ENCODE measurements at places on chromosomes 6 and 20. TPM values are rescaled to one million over a fixed set of nuclear protein-coding genes. Genes with fewer than 3 reads are reported as not detected.

The CD24 gene
- 2,710 TPM for total RNA-seq

The MAP7 gene
- 69.4 TPM for total RNA-seq

The TFAP2D gene
- not detected for total RNA-seq

- DNase-seq = no peak
- H3K27ac ChIP-seq = no peak overlapping the region
- no peak overlapping the region for H3K4me3 ChIP-seq
- no peaks in the 10 kb centered on the region for H3K36me3 ChIP-seq
- peaks cover 37% of the 10 kb centered on the region for H3K27me3 ChIP-seq
- no peaks in the 10 kb centered on the region for H3K4me1 ChIP-seq
These were observed 3.4 kb downstream of the CBLN4 start for GRCh38 chr20:56001890-56002289.

GRCh38 chr6:109456111-109456583 lies 575 bp upstream of the MICAL1 start:
- DNase-seq = peak; percentile 55
- H3K36me3 ChIP-seq = no peaks in the 10 kb centered on the region
- no peaks in the 10 kb centered on the region for H3K27me3 ChIP-seq
- H3K4me3 ChIP-seq = peak overlapping the region; percentile 63

DNA sequence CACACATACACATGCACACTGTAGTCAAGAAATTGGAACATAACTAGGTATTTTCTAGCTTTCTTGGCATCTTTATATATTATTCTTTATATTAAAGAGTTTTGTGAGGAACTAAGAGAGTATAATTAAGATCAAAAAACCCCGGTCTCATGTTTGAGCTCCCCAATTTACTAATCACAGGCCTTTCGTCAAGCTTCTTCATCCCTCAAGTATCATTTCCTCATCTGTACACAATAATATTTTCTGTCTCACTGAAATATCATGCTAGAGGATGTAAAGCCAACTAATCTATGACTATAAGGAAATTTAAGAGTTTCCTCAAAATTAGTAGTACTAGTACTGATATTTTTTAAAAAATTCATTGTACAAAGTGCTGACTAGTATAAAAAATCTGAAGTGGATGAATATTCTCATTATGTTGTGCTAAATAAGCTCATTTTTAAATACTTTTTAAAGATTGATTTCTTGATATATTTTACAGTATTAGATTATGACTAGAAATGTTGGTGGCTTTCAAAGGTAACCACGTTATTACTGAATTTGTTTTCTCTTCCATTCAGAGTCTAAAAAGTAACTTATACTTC lies 28.0 kb downstream of the PEX3 start:
- no peaks in the 10 kb centered on the region for H3K36me3 ChIP-seq
- DNase-seq = no peak

DNA sequence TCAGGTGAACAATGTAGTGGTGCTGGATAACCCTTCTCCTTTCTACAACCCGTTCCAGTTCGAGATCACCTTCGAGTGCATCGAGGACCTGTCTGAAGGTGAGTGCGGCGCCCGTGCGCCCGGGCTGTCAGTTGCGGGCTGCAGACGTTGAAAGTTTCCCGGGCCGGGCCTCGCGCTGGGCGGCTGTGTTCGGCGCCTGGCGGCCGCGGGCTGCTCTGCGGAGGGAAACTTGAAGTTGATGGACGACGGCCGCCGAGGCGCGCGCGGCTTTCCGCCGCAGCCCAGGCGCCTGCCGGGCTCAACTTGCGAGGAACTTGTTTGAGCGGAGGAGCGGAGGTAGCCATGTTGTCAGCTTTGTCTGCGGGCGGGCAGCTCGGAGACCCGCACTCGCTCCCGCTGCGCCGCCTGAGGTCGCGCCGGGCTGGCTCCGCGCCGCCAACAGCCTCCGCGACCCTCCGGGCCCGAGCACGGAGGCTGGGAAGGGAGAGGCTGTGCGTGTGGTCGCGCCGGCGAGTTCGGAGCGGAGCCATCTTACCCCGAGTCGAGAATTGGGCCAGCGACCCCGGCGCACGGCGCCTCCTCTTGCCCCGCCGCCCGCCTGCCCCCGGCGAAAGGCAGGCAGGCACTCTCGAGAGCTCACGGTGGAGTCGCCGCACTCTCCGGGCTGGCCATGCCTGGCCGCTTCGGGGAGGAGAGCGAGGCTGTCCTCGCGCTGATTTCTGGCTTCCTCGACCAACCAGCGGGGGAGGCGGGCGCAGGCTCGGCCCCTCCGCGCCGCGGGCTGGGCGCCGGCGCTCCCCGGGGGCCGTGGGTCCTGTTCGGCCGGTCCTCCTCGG lies 691 bp downstream of the ASF1A start:
- peak overlapping the region; percentile 90 for H3K4me3 ChIP-seq
- DNase-seq = peak; percentile 67
- H3K27me3 ChIP-seq = no peaks in the 10 kb centered on the region
- peak overlapping the region; percentile 97 for H3K27ac ChIP-seq
- no peaks in the 10 kb centered on the region for H3K36me3 ChIP-seq

- no peak overlapping the region for H3K27ac ChIP-seq
- no peak overlapping the region for H3K4me3 ChIP-seq
- DNase-seq = no peak
- no peaks in the 10 kb centered on the region for H3K36me3 ChIP-seq
- H3K4me1 ChIP-seq = peaks cover 6% of the 10 kb centered on the region
These were observed 72.4 kb upstream of the TBC1D7 start for GRCh38 chr6:13400772-13401171.

DNA sequence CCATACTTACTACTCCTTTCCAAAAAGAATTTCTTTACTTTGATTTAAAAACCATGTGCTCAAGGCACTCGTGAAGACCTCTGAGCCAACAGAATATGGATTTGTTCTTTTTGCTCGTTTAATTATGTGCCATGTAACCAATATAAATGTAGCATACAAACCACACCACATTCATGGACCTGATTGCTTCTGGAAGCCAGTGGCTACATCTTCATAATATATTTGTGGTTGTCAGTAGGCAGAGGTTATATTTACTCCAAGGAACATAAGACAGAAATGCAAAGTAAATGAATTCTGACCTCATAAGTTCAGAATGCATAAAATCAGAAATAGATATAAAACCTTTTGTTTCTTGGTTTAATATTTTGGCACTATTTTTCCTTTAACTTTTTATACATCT lies 373.0 kb downstream of the HDGFL1 start:
- H3K36me3 ChIP-seq = no peaks in the 10 kb centered on the region
- no peak for DNase-seq
- no peak overlapping the region for H3K27ac ChIP-seq
- no peaks in the 10 kb centered on the region for H3K4me1 ChIP-seq
- no peaks in the 10 kb centered on the region for H3K27me3 ChIP-seq

- no peak overlapping the region for H3K4me3 ChIP-seq
- H3K36me3 ChIP-seq = no peaks in the 10 kb centered on the region
- H3K27ac ChIP-seq = no peak overlapping the region
- H3K27me3 ChIP-seq = no peaks in the 10 kb centered on the region
These were observed 39.8 kb downstream of the GPR6 start for GRCh38 chr6:110017946-110018345.

DNA sequence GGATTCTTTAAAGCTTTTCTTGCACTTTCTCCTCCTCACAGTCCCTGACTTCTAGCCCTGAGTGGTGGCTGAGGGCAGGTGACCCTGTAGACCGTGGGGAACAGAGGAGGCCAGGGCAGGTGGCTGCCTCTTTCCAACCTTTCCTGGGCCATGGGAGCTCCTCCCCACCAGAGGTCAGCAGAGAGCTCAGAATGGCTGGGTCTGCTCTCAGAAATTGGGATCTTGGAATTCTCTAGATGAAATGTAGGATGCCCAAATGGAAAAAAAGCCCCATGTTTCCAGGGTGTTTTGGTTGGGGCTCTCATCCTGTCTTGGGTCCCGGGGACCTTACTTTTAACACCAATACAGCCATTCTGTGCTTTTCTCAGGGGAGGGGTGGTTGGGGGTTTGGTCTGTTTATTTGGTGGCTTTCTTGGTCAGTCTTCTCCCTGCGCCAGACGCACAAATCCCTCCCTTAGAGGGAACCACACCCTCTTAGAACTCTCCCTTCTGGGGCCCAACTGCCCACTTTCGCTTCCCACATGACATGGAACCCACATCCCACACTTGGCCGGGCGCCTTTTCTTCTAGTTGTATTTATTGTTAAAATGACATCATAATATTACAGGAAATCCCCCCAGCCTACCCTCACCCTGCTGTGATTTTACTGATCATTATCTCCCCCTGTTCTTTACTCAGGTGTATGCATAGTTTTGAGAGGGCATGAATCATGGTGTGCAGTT lies 17.9 kb downstream of the GNAS start:
- H3K4me3 ChIP-seq = no peak overlapping the region
- no peaks in the 10 kb centered on the region for H3K36me3 ChIP-seq
- no peak overlapping the region for H3K27ac ChIP-seq
- no peaks in the 10 kb centered on the region for H3K27me3 ChIP-seq
- peak; percentile 76 for DNase-seq

All from colonic mucosa (tissue), 4 donors.